ENCODE measurements at places on chromosomes 16 and 17.

GRCh38 chr16:50683689-50684374, 2.7 kb upstream of the SNX20 start:
- DNase-seq = no peak

DNA sequence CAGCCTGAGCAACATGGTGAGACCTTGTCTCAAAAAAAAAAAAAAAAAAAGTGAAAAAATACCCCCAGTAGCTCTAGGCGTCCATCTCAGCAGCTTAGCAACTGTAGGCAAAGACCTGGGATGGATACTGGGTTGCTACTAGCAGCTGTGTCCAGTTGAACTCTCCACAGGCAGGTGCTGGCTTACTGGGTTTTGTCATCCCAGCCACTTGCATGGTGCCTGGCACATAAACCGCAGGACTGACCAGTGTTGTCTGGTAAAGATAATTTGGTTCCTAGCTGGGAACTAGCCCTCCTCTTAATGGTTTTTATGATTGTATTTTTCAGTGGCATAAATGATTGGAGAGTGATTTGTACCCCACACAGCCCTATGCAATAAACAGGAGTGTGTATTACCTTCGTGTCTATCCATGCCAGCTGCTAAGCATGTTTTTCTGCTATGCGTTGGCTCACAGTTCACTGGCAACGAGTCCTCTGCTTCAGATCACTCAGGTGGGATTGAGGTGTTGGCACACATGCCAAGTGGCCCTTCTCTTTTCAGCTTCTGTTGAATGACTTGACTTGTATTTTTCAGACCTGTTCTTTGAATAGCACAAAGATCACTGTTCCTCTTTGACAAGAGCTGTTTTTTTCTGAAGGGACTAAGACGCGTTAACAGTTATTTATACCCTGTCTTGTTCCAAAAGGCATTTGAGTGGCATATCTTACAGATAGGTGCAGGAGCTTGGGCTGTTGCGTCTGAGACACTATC, 352.9 kb downstream of the SNX29 start:
- no peak for DNase-seq

DNA sequence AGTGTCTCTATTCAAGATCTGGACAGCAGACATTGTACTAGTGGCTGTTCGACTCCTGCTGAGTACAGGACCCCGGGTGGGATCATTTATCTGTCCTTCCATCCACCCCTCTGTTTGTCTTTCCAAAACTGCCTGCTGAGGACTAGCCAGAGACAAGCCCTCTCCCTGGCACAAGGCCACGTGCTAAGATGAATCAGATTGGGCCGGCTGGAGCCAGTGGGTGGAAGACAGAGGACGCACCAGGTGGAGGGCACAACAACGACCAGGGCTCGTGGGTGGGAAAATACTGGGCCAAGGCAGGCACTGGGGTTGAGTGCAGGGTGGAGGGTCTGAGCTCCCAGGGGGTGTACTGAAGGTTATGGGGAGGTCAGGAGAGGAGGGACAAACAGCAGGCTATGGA, 1.4 kb upstream of the CA7 start:
- no peak for DNase-seq

- no peak for DNase-seq
These were observed 1.7 kb upstream of the NLRC3 start for GRCh38 chr16:3578610-3579551.

DNA sequence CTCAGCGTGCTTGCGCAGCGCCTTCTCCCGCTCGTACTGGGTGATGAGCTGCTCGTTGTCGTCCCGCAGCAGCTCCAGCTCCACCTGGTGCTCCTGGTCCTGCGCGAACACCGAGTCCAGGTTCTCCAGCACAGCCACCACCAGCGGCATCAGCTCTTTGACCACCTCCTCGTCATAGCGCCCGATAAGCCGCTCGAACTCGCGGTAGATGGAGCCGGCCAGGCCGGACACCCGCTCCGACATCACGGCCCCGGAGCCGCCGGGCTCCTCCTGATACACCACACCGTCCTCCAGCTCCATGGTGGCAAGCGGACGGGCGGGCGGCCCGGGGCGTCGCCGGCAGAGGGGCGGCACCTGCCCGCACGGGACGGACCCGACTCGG, 320 bp downstream of the SPAG9 start:
- peak; percentile 88 for DNase-seq

GRCh38 chr16:22397464-22397863, 23.0 kb upstream of the CDR2 start:
- DNase-seq = no peak

- DNase-seq = peak; percentile 72
These were observed 3.9 kb upstream of the WFIKKN2 start for GRCh38 chr17:50831471-50831928.

- no peak for DNase-seq
These were observed at the start of gene PRSS27 for GRCh38 chr16:2720064-2720457. TSS of gene PRSS27 (minus strand) at chr16:2720224. CDS start at chr16:2720160, 64 bp downstream.

DNA sequence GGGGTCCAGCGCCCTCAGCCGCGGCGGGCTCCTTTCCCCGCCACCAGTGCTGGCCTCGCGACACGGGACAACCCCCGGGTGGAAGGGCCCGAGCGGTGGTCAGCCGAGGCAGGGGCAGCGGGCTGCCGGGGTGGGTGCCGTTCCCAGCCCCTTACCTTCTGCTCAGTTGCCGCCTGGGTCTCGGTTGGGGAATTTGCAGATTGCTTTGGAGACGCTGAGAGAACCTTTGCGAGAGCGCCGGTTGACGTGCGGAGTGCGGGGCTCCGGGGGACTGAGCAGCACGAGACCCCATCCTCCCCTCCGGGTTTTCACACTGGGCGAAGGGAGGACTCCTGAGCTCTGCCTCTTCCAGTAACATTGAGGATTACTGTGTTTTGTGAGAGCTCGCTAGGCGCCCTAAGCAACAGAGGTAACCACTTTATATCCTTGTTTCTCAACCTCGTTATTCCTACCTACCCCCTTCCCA, 381 bp downstream of the CTNS start:
- no peak for DNase-seq

DNA sequence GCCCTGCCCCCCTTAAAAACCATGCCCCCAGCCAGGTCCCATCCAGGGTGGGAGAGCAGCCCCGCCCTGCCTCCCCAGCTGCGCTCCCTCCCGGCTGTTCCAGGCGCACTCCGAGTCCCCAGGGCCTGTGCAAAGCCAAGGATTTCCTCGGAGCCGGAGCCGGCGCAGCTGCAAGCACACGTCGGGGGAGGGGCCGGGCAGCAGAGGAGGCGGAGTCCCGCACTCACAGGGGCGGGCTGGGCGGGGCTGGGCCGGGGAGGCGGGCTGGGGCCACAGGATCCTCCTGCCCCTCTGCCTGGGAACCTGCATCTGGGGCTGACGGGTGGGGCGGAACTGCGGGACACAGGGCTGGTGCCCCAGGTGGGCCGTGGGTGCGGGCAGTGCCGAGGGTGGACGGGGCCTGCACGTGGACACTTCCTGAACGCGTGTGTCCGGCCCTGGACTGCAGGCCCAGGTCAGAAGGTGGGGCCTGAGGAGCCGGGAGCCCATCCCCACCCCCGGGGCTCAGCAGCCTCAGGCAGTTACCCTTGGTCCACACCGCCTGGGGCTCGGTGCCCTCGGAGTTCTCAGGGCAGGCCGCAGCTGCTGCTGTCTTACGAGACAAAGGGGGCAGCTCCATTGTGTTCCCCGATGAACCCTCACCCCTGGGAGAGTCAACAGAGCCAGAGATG, 24.0 kb upstream of the SSTR5 start:
- DNase-seq = peak; percentile 92

DNA sequence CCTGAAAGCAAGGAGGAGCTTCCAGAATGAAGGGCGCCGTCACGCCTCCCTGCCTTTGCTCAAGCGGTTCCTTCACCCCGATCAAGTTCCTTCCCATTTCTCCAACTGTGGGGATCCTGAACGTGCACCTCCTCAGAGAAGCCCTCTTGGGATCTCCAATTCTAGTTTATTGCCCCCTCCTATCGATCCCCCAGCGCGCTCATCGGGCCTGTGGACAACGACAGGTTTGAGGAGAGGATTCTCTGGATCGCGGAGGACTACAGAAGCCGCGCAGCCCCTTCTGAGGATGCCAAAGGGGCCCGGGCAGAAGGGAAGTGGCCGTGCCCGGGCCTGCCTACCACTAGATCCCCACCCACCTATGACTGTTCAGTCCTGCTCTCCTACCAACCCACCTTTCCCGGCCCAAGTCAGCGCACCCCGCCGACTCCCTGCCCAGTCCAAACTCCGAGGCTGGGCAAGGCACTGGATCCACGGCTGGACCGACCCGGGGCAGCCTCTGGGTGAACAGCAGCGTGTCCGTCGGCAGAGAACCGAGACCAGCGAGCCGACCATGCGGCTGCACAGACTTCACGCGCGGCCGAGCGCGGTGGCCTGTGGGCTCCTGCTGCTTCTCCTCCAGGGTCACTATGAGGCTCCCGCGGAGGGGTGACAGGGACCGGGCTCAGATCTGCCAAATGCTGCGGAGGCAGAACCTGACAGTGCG, 12.8 kb upstream of the CES3 start:
- peak; percentile 55 for DNase-seq

DNA sequence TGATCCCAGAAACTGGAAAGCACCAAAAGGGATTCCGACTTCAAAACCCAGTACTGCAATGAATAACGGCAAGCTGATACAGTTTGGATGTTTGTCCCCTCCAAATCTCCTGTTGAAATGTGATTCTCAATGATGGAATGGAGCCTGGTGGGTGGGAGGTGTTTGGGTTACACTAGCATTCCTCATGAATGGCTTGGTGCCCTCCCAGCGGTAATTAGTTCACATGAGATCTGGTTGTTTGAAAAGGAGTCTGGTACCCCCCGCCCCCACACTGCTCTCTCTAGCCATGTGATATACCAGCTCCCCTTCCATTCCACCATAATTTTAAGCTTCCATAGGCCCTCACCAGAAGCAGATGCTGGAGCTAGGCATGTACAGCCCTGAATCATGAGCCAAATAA, 40.1 kb downstream of the RANBP10 start:
- DNase-seq = no peak

- no peak for DNase-seq
These were observed 163.8 kb upstream of the GSE1 start for GRCh38 chr16:85449191-85449884.

DNA sequence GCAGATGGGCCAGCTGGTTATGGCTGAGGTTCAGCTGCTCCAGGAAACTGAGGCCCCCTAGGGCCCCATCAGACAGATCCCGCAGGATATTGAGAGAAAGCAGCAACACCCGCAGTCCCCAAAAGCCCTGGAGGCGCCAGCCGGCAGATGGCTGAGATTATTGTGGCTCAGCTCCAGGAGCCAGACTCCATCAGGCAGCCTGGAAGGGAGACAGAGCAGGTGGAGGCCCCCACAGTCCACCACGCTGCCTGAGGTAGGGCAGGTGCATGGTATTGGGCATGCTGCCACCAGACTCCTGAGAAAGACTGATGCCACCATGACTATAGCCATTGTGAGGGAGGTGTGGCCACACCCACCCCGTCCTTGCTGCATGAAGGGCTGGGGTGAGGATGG, 9.5 kb upstream of the TMEM101 start:
- peak; percentile 20 for DNase-seq

GRCh38 chr16:66382171-66382965, 15.9 kb downstream of the CDH5 start:
- no peak for DNase-seq

GRCh38 chr16:3797473-3797872, 80.1 kb upstream of the TRAP1 start:
- DNase-seq = no peak

DNA sequence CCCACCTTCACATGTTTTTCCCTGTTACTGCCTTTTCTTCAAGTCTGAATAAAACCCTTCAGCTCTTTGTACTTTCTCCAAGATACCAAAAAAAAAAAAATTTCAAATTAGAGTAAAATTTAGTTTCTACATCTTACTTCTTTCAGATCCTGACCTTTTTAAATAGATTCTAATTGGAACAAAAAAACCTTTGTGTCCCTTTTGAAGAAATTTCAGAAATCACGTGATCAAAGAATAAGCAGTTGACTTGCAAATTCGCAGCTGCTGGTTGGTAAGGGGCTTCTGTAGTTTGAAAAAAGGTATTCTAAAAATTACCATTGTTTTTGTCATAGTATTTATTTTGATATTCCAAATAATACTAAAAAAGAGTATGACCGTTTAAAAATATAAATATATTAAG, 71.7 kb downstream of the CDC27 start:
- no peak for DNase-seq

DNA sequence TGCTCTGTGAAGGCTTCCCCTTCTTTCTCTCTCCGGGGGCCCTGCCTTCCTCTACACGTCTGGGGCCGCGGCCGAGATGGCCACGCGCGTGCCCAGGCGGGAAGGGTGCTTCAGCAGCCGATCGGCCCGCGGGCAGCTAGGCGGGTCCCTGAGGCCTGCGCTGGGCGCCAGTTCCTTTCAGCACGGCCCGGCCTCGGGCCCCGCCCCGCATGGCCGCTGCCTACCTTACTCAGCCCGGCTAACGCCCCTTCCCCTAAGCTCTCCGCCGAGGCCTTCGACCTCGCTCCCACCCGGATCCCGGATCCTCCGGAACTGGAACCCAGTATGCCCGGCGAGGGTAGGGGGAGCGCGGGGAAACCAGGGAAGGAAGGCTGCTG, 335 bp downstream of the TMEM11 start:
- DNase-seq = no peak

GRCh38 chr16:51328733-51329132, 177.7 kb upstream of the SALL1 start:
- DNase-seq = no peak

- peak; percentile 69 for DNase-seq
These were observed 528.4 kb upstream of the TOM1L1 start for GRCh38 chr17:54372069-54372749.

- no peak for DNase-seq
These were observed 44.3 kb downstream of the FZD2 start for GRCh38 chr17:44601539-44601938.

GRCh38 chr17:72972263-72972951, 120.1 kb downstream of the SLC39A11 start:
- no peak for DNase-seq

DNA sequence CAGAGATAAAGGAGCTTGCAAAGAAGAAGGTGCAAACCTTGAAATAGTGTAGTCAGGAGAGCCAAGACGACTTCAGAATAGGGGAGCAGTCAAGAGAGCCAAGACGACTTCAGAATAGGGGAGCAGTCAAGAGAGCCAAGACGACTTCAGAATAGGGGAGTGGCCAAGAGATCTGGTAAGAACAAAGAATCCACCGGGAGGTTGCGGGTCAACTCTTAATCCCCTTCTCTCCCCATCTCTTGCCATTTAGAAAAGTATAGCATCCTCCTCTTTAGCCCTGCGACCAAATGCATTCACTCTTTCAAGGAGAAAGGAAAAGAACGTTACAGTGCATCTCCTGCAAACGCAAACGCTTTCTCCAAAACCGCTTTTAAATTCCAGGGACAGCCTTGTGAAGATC, 713 bp downstream of the KNOP1 start:
- no peak for DNase-seq

GRCh38 chr16:84941921-84942320, 69.4 kb downstream of the ZDHHC7 start:
- no peak for DNase-seq

GRCh38 chr16:11677451-11677951, 9.2 kb downstream of the SNN start:
- no peak for DNase-seq

DNA sequence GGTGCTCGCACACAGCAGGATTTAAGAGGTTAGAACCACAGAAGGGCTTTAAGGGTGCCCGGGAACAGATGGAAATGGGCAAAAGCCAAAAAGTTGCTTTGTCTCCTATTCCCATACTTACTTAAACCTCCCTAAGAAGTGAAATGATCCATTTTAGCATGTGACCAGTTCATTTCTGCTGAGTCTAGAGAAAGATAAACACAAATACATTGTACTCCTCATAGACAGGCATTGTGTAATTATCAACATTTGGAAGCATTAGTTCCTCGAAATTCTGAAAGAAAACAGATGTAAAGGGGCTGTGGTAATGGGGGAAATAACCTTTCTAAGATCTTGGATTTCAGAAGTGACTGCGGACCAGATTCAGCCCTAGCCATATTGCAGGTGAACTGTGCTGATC, 178.3 kb downstream of the CYB561 start:
- DNase-seq = no peak

GRCh38 chr16:87145181-87146176, 171.7 kb downstream of the C16orf95 start:
- DNase-seq = no peak
